GM19239 (cell line): ENCODE measurements at places on chromosomes 1 and 21.

- DNase-seq = no peak
Observed at GRCh38 chr1:161013131-161013487, 7.8 kb downstream of the F11R start.

DNA sequence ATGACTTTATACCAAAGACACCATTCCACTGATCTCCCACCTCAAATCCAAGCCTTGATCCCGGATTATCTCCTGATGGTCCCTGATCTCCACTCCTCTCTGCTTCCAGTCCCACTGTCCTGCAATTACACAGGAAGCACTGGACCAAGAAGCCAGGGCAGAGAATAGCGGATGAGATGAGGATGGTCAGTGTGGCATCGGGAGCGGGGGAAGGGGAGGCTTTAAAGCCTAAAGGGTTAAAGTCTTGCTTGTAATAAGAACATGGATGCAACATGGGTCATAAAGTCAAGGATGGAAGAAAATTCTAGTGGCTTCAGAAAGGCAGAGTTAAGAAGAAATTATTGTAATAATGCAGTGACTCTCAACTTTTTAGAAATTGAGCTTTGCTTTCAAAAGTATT is 364.0 kb upstream of the DUSP10 start:
- DNase-seq = no peak

- DNase-seq = no peak
Observed at GRCh38 chr1:40141878-40142535, 19.2 kb upstream of the RLF start.

GRCh38 chr1:201970334-201971159 is 11.9 kb upstream of the RNPEP start:
- DNase-seq = no peak

DNA sequence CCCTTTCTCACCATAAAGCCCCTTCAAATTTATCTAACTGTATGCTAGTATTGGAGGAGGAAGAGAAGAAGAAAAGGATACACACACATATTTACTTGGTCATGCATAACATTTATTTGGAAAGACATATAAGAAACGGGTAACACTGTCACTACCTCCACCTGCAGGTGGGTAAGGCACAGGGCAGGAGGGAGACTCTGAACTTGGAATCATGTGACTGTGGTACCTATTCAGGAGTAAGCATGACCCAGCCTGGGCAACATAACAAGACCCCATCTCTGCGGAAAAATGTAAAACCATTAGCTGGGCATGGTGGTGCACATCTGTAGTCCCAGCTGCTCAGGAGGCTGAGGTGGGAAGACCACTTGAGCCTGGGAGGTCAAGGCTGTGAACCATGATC is 1.4 kb upstream of the PADI6 start:
- no peak for DNase-seq

DNA sequence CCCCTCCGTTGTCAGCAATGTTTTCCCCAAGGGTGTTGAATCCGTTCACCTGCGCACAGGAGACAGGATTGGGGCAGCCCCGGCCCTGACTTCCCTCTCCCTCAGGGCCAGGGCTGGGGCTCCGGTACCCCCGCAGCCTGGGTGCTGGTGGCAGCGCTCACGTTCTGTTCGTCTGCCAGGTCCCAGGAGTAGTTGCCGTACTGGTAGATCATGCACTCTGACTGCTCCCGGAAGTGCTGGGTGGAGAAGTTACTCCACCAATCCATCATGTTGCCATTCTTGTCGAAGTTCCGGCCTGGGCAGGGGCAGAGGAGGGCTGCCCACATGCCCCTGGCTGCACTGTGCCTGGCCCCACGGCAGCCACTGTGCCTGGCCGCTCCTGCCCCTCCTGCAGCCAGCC is 6.1 kb downstream of the PRXL2B start:
- no peak for DNase-seq

- no peak for DNase-seq
Observed at GRCh38 chr1:212218065-212218464, 67.1 kb upstream of the PPP2R5A start.

GRCh38 chr21:31283025-31283424 is 61.0 kb downstream of the TIAM1 start:
- no peak for DNase-seq

DNA sequence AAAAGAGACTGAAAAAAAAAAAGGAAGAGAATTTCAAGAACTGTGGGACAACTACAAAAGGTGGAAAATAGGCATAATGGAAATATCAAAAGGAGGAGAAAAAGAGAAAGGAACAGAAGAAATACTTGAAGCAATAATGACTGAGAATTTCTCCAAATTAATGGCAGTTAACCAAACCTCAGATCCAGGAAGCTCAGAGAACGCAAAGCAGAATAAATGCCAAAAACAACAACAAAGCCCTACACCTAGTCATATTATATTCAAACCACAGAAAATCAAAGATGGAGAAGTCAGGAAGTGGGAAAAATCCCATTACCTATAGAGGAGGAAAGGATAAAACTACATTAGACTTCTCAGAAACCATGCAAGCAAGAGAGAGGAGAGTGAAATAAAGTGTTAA is 20.7 kb upstream of the AHCYL1 start:
- no peak for DNase-seq

DNA sequence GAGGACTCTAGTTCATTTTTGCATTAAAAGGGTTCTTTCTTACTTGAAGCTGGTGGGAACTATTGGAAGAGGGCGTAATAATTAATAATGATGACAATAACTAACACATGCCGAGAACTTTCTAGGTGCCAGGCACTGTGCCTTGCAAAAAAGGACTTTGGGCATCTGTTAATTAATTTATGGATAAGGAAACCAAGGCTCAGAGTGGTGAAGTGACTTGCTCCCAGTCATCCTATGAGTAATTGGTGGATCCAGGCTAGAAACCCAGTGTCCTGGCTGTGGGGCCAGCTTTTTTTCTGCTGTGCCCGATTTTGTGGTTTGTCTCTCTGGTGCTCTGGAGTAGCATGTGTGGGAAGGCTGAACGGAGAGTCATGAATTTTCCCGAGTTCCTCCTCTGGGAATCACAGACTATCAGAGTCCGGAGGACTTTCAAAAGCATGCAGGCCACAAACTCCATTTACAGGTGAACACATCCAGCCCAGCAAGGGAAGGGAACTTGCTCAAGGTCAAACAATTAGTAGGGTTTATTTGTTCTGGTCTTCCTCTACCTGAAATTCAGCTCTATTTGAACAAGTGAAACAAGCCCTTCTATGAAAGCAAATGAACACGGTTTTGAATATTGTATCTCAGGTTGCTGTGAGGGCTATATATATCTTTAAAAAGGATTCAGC is 23.4 kb downstream of the ROR1 start:
- DNase-seq = no peak

DNA sequence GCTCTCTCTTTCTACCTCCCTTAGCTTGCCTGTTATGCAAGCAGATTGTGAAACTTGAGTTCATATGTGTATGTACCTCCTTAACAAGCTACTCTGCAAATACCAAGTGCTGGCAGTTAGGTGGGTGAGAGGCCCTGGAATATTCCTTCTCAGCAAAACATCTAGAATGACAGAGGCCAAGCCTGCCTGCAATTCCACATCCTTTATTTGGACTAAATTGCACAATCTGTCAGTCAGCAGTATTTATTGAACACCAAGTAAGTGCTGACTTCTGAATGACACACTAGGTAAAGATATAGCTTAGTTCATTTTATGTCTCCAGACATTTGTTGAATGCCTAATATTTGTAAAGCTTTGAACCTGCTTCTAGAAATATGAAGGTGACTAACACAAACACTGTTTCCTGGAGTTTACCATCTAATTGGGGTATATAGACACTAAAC is 87.5 kb downstream of the RGL1 start:
- no peak for DNase-seq

DNA sequence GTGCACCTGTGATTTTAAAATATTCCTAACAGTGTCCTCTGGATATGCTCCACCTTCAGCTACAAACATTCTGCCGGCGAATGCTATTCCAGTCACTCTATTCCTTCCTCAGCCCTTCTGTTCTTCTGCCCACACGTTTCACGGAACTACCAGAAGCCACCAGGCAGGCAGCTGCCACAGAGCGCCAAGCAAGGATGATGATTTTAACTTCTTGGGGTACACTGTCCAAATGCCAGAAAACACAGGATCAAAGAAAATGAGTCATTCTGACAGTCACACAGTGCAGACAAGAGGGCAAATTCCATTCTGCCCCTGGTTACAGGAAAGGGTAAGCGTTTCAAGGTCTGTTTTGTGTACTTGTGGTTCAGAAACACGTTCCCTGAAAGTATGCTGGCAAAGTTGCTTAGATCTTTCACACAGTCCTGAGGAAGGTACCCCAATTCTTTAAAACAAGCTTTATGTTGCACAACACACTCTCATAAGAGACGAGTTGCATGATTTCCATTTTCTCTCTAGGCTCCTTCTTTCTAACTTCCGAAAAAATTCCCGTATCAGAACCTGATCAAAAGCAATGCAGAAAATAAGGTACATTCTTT is 508.3 kb upstream of the PKN2 start:
- DNase-seq = no peak

- DNase-seq = no peak
Observed at GRCh38 chr1:78051005-78051404, 5.2 kb downstream of the GIPC2 start.

DNA sequence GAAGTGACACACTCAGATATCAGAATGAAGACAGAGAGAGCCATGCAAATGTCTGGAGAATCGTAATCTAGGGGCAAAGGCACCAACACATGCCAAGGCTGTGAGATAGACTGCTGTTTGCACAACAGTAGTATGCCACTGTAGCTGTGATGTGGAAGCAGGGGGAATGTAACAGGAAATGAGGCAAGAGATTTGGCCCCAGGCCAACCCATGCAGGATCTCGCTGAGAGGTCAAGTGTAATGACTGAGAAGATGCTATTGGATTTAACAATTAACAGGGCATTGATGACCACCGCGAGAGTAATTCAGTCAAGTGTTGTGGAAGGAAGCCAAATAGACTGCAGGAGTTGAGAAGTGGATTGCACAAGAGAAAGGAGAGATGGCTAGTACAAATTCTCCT is 107.3 kb upstream of the ST6GALNAC5 start:
- no peak for DNase-seq

DNA sequence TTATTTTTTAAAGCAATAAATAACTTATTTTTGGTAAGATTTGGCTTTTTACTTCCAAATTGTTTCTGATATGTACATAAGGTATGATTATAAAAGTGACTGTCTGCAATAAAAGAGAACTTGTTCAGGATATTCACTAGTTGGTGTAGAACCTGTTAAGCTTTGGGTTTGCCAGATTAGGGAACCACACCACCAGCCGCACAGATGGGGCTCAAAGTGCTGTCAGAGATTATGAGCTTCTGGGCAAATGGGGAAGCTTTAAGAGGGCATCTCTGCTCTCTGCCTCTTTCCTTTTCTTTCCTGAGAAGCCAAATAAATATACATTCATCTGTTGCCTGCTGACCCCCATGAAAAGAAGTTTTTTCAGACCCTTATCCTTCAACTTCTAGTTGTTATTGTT is 25.4 kb downstream of the IVNS1ABP start:
- no peak for DNase-seq

GRCh38 chr1:173995475-173995874 is 26.7 kb downstream of the RC3H1 start:
- no peak for DNase-seq

GRCh38 chr1:27571439-27572018 is 32.4 kb downstream of the AHDC1 start:
- DNase-seq = no peak

- no peak for DNase-seq
Observed at GRCh38 chr1:210339500-210339899, 10.8 kb downstream of the HHAT start.

DNA sequence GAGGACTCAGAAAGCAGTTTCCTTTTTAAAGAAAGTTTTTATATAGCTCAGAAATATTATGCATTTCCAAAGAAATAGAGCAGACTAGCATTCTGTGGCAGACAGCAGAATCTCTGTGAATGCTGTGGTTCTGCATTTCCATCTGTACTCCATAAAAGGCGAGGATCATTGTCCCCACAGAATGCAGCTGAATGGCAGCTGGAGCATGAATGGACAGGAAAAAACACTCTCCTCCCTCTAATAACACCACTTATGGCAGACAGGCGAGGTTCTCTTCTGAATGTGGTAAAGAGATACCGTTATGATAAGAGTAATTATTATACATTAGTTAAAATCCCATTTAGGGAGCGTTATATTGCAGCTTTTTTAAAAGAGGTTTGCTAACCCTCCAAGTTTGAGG is 81.4 kb upstream of the WLS start:
- no peak for DNase-seq

DNA sequence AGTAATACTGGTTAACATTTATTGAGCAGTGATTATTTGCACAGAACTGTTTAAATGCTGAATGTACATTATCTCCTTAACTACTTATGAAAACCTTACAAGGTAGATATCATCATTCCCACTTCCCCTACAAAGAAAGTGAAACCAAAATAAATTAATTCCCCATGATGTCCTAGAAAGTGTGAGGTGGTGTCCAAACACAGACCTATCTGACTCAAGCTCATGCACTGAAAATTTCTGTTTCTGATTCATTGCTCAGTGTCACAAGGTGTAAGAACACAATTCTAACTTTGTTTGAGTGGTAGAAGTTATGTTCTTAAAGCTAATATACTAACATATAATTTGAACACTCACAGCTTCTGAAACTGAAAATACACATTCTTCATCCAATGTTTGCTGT is 178.7 kb downstream of the MRPL39 start:
- no peak for DNase-seq

- no peak for DNase-seq
Observed at GRCh38 chr1:206010060-206010459, 6.9 kb upstream of the RAB7B start.

GRCh38 chr1:63487336-63488065 is 35.5 kb downstream of the ITGB3BP start:
- DNase-seq = no peak

- no peak for DNase-seq
Observed at GRCh38 chr1:11080931-11081330, 18.7 kb downstream of the EXOSC10 start.

DNA sequence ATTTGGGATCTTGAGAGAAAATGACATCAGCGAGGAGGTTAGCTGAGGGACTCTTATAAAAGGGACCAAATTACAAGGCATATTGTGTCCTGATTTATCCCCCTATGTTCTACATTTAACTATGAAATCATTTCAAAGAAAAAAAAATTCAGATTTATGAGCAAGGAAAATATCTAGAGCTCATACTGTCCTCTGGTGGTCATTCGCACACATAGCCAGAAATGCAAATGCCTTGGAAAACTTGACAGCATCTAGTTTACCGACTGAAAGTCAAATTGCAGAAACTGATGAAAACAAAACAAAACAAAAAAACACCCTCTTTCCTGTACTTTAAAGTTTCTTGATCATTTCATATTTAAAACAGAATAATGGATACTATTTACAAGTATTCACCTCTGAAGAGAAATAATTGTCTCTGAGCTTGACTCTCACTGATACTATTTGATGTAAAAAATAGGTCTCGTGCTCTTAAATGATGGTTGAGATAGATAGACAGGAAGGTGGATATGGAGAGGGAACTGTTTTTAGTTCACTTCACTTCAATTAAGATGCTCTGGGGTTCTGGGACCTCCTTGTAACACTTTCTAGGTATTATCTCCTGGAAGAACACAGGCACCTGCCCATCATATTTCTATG is 253.8 kb downstream of the PCP4 start:
- DNase-seq = no peak

DNA sequence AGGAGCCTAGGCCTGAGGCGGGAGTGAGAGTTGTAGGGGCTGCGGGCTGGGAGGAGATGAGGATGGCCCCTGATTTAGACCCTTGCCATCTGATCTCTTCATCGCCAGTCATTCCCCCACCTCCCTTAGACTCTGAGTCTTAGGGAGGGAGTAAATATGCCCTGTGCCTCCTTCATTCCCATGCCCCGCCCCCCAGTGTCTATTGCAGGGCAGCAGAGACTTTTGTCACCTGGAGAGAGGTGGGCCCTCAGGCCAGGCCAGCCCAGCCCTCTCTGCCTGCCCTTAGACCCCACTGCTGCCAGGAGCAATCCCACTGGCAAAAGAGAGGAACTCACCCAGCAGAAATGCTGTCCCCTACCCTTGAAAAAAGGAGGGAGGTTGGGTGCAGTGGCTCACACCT is 3.2 kb upstream of the MFAP2 start:
- no peak for DNase-seq
